ENCODE measurements at places on chromosomes 16 and 17. TPM values are rescaled to one million over a fixed set of nuclear protein-coding genes. Genes with fewer than 3 reads are reported as not detected.
A peak's percentile ranks its signal among the peaks of the same experiment; 100 is the strongest.

- DNase-seq: peak; percentile 75
These were observed 9.7 kb downstream of the ABCC12 start for GRCh38 chr16:48146131-48146530.

GRCh38 chr16:3051494-3051893, 5.1 kb downstream of the MMP25 start:
- DNase-seq: no peak

DNA sequence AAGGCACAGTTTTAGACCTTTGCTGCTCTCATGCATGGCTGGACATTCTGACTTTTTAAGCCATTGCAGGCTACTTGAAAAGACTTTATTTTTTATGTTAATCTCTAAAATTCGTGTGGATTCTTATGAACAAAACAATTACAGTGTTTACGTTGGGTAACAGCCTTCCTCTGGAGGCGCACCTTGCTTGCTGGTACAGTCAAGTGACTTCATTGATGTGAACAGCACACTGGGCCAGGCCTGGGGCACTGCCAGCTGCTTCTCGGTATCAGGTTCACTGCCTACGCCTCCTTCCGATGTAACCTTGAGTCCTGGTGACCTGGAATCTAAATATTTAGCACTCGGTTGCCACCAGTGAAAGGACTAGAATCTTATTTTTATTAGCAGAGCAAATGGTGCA, 27.8 kb downstream of the MARCHF10 start:
- DNase-seq: no peak

- DNase-seq: no peak
These were observed 2.0 kb upstream of the PSMB3 start for GRCh38 chr17:38750312-38751121.

DNA sequence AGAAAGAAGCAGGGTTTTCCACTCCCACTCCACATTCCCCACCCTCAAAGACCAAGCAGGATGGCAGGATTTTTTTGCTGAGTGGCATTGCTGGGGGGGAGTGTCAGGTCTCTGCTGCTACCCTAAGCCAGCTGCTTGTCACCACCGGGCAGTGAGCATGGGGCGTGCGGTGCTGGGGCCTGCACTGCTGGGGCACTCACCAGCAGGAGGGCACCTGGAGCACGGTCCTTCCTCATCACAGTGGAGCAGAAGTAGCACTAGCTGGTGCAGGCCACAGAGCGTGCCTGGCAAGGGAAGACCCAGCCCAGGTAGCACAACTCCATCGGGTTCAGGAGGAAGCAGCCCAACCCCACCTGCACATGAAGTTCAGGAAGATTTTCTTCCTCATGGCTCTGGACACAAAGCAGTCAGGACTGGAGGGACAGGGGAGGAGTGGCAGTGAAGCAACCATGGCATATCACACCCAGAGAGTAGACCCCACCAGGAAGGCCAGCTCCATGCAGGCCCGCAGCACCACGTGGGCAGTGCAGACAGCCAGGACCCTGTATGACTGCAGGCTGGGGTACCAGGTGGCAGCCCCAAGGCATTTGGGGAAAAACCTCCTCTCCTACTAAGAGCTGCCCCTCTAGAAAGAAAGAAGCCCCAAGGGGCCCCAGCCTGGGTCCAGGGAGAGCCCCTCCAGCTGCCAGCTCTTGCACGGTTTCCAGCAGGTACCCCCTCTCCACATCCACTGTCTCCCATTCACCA, 16.7 kb upstream of the MYO18A start:
- no peak for DNase-seq

- DNase-seq: no peak
These were observed 86.9 kb upstream of the CIBAR2 start for GRCh38 chr16:85199069-85199725.

TMEM204 gene
- total RNA-seq: 9.7 TPM

G6PC1 gene
- total RNA-seq: not detected

DNA sequence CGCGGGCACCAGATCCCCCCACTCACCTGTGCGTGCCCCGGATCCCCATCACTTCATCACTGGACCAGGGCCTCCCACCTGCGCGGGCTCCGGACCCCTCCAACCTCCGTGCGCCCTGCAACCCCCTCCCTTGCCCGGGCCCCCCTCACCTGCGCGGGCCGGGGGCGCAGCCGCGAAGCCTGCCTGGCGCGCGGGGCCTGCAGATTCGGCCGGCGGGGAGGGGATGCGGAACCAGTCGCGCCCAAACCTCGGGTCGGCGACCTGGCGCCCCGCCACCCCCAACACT, 202 bp downstream of the CEP131 start:
- DNase-seq: no peak

- DNase-seq: peak; percentile 49
These were observed 6.9 kb upstream of the EFTUD2 start for GRCh38 chr17:44906010-44906646.
